Left forelimb (tissue), 1 donor: ENCODE measurements at places on chromosomes 12 and 14.

DNA sequence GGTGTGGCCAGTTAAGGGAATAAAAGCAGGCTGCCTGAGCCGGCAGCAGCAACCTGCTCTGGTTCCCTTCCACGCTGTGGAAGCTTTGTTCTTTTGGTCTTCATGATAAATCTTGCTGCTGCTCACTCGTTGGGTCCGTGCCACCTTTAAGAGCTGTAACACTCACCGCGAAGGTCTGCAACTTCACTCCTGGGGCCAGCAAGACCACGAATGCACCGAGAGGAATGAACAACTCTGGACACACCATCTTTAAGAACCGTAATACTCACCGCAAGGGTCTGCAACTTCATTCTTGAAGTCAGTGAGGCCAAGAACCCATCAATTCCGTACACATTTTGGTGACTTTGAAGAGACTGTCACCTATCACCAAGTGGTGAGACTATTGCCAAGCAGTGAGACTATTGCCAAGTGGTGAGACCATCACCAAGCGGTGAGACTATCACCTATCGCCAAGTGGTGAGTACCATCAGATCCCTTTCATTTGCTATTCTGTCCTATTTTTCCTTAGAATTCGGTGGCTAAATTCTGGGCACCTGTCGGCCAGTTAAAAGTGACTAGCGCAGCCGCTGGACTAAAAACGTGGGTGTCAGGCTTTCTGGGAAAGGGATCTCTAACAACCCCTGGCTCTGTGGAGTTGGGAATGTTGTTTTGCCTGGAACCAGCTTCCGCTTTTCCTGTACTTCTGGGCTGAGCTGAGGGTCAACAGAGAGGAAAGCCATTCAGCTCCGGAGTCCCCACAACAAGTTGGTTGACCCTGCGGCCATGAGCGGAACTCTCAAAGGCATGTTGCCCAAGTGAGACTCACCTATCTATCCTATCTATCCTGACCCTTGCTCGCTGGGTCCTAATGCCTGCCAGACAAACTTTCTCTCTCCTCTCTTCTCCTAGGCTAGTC is at the start of gene DHRS2:
TSS of gene DHRS2 (plus strand) at position 48 of the 895 bp plus-strand sequence. CDS start 2,501 bp downstream, outside the sequence.
- no peak for DNase-seq

DNA sequence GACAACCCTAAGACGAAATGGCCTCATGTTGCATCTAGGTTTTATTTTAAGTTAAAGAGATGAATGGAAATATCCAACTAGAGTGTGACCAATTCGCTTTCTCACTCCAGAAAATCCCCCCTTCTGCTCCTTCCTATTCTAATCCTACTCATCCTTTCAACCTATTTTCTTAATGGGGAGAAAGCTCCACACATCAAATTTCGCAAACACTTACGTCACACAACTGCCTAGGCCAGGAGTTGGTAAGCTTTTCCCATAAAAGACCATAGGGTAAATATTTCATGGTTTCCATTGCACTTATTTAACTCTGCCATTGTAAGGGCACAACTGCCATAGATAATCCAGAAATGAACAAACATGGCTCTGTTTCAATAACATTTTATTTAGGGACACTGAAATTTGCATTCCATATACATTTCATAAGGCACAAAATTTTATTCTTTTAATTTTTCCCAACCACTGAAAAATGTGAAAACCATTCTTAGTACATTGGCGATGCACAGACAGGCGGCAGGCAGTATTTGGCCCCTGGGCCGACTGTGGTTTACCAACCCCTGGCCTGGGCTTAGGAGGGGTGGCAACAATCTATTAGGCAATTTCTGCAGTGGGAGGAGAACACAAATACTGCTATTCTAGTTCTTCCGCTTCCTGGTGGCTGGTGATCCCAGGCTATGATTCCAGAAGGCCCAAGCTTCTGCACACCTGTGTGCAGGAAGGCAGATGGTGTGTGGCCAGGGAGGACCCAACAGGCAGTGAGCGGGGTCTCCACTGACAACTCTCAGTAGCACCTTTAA is 67.2 kb upstream of the FOXN3 start:
- DNase-seq, result no peak

DNA sequence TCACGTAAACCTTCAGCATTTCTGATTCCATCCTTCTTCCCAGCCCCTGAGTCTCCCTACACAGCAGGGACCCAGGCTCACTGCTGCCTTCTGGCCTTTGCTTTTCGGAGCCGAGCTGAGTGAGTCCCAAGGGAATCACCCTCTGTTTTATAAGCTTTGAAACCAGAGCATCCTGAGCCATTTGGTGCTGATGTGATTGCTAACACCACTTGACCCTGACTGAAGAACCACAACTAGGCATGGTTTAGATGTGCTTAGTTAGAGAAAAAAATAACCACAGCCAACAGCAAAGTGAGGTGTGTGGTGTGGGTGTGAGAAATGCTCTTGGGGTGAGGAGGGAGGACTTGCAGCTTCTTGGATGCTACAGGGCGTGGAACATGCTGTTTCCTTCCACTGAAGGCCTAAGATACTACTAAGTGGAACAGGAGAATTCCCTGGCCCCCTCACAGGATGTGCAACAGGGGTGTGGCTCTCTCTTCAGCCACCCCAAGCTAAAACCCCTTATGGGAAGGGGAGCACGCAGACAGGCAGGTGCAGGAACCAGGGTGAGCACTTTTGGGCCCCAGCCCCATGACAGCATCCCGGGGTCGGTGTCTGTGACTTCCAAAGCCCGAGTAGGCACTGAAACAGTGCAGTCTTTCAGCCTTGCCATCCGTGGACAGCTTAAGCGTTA is at the start of gene TC2N:
TSS of gene TC2N (minus strand) at position 221 of the 673 bp plus-strand sequence. CDS start 53,767 bp downstream, outside the sequence.
- no peak for DNase-seq

DNA sequence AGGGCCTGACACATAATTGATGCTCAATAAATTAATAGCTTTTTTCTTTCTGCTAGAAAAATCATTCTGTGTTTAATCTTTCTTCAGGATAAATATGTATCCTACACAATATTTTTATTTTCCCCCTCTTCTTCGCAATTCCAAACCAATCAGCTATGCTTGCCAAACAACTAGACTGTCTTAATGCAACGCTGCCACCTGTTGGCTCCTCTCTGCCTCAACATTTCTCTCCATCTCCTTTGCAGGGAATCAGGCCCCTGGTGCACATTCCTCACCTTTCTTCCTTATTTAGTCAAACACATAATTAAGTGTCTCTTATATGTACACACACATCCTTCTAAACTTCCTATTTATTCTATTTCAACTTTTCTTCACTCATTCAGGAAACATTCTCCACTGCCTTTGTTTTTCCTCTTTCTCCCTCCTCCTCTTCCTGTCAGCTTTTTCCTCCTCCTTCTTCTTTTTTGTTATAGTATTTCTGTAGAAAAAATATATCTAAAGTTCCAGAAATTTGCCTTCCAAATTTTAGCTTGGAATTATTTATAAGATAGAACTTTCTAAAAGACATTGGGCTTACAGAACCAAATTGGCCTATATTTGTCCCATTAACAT is 406.0 kb downstream of the PRKD1 start:
- no peak for DNase-seq

DNA sequence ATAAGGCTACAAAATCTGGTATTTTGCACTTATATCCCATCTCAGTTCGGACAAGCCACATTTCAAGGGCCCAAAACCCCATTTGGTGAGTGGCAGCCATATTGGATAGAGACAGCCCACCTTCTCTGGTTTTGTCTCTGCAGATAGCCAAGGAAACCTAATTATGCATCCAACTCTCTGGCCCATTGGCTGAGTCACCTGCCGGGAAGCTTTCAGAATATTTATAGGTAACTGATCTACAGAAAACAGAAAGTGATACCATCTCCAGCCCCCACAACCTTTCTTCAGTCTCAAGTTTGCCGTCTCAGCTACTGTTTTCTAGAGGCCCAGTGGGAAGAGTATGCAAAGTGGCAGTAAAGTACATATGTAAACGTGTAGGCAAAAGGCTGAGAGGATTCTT is 33.7 kb upstream of the PPP1CC start:
- DNase-seq, result no peak

GRCh38 chr12:107311682-107312081 is 218.3 kb upstream of the CRY1 start:
- no peak for DNase-seq

DNA sequence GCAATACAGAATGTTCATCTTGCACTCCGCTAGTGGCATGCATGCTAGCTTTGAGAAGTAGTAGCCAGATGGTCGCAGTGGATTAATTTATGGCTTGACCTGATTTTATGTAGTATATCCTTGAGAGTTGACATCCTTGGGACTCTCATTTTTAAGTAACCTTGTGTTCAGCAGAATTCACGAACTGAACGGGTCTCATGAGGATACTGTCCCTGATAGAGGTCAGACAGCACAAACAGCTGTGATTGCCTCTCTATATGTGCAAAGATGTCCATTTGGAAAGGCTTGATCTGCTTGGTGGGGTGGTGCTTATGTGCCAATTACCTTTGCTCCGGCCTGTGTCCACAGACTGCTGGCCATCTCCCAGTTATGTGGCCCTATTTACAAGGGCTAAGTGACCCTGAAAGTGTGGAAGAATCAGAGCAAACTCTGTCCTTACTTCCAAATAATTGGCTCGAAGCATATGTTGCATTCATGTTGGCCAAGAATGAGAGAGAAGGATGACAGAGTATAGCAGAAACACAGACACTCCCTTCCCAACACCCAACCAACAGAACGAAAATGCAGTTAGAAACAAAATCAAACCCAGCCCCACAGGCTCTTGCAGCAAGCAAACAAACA is 167.1 kb downstream of the CRADD start:
- DNase-seq, result no peak

- no peak for DNase-seq
Observed at GRCh38 chr12:48813465-48814261, 4.6 kb upstream of the CACNB3 start.

DNA sequence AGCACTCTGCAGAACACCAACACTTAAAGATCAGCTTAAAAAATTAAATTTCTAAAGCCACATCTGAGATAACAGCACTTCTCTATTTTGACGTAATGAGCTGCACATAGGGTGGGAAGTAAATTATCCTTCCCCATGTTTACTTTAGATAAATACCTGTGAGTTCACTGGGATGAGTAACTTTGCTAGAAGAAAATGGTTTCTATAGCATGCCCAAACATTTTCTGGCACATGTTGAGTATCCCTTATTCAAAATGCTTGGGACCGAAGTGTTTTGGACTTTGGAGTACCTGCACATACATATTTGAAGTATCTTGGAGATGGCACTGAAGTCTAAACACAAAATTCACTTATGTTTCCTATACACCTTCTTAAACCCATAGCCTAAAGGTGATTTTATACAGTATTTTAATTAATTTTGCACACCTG is 6.6 kb downstream of the SLC38A2 start:
- DNase-seq, result no peak

GRCh38 chr14:67919259-67920032 is 99.9 kb downstream of the RAD51B start:
- no peak for DNase-seq

GRCh38 chr12:120693848-120694247 is 6.9 kb downstream of the MLEC start:
- DNase-seq, result no peak

DNA sequence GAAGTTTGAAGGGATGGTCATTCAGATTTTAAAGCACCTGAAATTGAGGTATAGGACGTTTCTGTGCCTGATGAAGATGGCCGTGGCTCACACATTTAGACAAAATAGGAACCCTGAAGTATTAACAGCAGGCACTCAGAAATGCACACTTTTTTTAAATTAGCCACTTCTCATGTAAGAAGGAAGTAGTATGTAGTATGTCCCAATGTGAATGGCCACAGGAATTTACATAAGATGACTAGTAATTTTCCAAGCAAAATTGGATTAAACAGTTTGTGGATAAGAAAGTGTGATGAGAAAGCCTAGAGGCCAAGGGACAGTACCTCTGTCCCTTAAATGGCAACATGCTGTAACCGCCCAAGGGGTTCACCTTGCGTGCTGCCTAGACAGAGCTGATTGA is 1.8 kb upstream of the MIS18BP1 start:
- DNase-seq, result no peak
